ENCODE measurements at places on chromosomes 13 and 19.
A peak's percentile ranks its signal among the peaks of the same experiment; 100 is the strongest.

DNA sequence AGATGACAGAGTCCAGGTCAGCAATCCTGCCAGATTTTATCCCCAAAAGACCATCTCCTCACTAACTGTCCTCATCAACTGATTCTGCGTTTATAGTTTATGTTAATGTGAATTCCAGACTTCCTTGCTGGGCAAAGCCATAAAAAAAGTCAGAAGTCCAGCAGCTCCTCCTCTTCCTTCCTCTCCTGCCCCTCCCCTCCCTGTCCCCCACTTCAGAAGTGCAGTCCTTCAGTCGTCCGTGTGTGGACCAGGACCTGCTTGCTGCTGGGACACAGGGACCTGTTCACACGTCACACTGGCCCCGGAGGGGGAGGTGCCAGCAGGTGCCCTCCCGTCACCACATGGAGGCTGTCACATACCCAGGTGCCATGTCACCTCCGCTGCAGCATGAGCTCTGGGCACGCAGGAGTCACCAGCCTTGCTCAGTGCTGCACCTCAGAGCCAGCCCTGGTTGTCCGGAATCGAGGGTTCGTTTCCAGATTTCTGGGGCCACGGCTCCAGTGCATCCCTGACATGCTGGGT lies 4.0 kb upstream of the MCF2L start:
- DNase-seq = no peak

GRCh38 chr19:42548552-42548951 lies 20.3 kb upstream of the CEACAM1 start:
- no peak for DNase-seq

DNA sequence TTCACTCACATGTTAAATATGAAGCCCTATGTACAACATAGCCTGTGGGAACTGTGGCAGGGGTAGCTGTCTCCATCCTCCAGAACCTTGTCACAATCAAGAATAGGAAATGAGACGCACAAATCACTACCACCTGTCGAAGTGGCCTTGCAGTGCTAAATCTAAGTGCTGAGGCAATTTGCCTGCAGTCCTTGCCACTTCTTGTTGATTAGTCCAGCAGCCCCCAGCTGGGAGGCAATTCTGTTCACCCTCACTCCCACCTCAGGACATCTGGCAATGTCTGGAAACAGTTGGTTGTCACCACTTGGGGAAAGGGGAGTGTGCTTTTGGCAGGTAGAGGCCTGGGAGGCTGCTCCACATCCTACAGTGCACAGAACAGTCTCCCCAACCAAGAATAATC lies 10.7 kb downstream of the RFX2 start:
- no peak for DNase-seq

GRCh38 chr19:4059891-4060620 lies 6.6 kb downstream of the ZBTB7A start:
- DNase-seq = peak; percentile 80

GRCh38 chr19:15453091-15453578 lies 3.4 kb upstream of the WIZ start:
- no peak for DNase-seq

All from MCF 10A (cell line).